ENCODE measurements at places on chromosomes 1 and 21. TPM values are rescaled to one million over a fixed set of nuclear protein-coding genes. Genes with fewer than 3 reads are reported as not detected.

Gene FMO5
- 3.2 TPM for total RNA-seq

Gene CHI3L1
- total RNA-seq = not detected

Gene FGR
- not detected for total RNA-seq

Gene ARHGEF16
- 60.7 TPM for total RNA-seq

Gene LENEP
- total RNA-seq = not detected

Gene C1orf94
- not detected for total RNA-seq

Gene HES3
- not detected for total RNA-seq

Gene COL9A2
- total RNA-seq = 7.0 TPM

Gene NIBAN1
- total RNA-seq = 6.9 TPM

Gene SPATA46
- not detected for total RNA-seq

Gene LRRC39
- 0.84 TPM for total RNA-seq

Measured in PC-3 (cell line).